ENCODE measurements at places on chromosomes 7 and 10. TPM values are rescaled to one million over a fixed set of nuclear protein-coding genes. Genes with fewer than 3 reads are reported as not detected.

The CNPY1 gene
- not detected for total RNA-seq

The ZFYVE27 gene
- total RNA-seq: 30.5 TPM

The SLC25A13 gene
- total RNA-seq: 57.5 TPM

The AGBL3 gene
- 5.8 TPM for total RNA-seq

The HTR5A gene
- 0.22 TPM for total RNA-seq

The WDFY4 gene
- total RNA-seq: 3.5 TPM

The PTPN12 gene
- 121 TPM for total RNA-seq

Data from camera-type eye (tissue), 1 donor.